ENCODE measurements at places on chromosomes 7 and 10.

DNA sequence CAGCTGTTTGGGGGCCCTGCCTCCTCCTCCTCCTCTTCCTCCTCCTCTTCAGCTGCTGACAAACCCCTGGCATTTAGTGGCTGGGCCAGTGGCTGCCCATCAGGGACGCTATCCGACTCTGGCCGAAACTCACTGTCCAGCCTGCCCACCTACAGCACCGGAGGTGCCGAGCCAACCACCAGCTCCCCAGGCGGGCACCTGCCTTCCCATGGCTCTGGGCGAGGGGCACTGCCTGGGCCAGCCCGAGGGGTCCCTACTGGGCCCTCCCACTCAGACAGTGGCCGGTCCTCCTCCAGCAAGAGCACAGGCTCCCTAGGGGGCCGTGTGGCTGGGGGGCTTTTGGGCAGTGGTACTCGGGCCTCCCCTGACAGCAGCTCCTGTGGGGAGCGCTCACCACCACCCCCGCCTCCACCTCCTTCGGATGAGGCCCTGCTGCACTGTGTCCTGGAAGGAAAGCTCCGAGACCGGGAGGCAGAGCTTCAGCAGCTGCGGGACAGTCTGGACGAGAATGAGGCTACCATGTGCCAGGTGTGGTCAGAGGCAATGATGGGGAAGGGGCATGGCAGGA is 4.1 kb downstream of the LZTS2 start:
- DNase-seq: no peak

DNA sequence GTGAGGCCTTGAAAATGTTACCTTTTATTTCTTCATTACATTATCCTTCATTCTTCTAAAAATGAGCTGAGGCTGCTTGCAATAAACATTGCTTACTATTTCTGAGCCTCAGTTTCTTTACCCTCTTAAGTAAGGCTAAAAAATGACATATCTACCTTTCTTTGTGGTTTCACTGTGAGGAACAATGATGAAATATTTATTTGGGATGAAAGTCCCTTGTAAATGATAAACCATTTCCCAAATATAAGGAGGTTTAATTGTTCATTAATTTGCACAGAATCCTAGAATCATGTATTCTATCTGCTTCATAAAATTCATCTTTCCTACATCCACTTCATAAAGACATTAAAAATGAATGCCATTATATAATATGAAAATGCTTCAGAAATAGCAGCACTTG is 27.9 kb downstream of the ZC3HAV1 start:
- no peak for DNase-seq

GRCh38 chr10:58824396-58824795 is 311.7 kb downstream of the BICC1 start:
- DNase-seq: no peak

GRCh38 chr10:76459016-76459730 is 1027.7 kb downstream of the LRMDA start:
- DNase-seq: no peak

GRCh38 chr10:60518745-60519144 is 129.1 kb upstream of the ANK3 start:
- DNase-seq: no peak

GRCh38 chr7:114766041-114766356 is 155.9 kb upstream of the MDFIC start:
- DNase-seq: no peak

DNA sequence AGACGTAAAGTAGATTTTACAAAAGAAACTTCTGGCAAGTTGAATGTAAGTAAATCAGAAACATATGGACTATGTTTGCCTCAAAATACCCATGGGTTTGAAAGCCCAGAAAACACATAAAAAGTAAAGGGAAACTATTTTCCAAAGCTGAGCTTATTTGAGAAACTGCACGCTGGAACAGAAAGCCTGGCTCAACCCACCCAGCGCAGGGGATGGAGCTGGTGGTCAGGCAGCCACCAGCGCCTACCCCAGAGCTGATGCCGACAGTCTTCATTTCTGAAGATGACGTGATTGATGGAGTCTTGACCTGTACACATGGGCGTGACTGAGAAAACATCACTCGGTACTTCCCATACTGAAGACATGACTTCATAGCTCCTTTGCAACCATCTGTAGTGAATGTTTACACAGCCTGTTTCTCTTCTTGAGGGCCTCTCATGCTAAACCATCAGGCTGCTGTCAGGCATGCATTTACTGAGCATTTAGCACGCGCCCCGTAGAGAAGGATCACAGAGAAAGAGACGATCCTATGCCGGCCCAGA is 232.6 kb upstream of the AUTS2 start:
- no peak for DNase-seq

- DNase-seq: no peak
Observed at GRCh38 chr10:99285881-99286280, 43.3 kb upstream of the CNNM1 start.

DNA sequence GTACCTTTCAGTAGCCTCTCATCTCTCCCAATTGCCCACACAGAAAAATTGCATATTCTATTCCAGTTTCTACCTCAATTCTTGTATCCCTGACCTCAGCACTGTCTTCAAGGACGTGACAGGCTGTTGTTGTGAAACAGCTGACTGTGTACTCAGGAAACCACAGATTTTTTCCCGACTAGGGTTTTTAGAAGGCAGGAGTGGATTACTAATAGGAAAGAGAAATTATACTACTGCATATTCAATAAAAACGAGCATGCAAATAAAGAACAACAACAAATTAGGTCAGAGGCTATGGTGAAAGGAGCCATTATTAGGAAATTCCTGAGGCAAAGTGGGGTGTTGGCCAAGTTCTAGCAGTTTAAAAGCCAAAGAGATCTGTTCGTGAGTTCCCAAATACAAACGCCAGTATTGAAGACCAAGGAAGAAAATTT is 93.4 kb downstream of the DOCK4 start:
- DNase-seq: no peak

DNA sequence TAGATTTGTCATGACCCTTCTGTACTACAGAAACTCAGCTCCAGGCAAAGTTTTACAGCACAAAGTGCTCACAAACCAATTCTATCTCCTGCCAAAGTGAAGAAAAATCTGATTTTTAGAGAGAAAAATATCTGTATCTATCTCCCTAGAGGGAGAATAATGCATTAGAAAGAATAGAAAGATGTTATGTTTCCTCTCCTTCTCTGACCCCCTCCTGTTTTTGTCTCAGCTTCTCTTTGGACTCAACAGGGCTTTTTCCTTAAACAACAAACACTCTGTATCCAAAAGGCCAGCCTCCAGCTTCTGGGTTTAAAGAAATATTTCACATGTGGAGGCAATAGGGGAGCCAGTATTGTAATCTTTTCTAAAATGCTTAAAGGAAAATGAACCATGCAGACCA is 627.4 kb downstream of the REEP3 start:
- DNase-seq: no peak

GRCh38 chr7:28433699-28434219 is 21.4 kb downstream of the CREB5 start:
- DNase-seq: no peak

GRCh38 chr10:106317554-106317953 is 847.0 kb downstream of the SORCS1 start:
- DNase-seq: no peak

DNA sequence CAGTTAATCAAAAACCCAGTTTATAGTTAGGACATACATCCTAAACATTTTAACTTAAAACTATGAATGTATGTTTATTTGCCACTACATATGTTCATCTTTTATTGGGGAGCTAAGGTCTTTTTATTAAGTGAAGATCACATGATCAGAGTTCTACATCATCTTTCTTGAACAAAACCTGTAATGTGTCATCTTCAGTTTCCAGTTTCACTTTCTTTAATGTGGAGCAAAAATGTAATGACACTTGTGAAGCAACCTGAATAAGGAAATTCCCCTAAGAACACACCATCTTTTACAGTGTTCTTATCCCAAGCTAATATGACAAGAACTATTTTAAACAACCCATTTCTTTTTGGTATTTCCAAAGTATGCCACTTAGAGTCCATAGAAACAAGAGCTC is 166.7 kb upstream of the BET1 start:
- no peak for DNase-seq

- DNase-seq: no peak
Observed at GRCh38 chr7:81330108-81330507, 411.3 kb upstream of the SEMA3C start.

DNA sequence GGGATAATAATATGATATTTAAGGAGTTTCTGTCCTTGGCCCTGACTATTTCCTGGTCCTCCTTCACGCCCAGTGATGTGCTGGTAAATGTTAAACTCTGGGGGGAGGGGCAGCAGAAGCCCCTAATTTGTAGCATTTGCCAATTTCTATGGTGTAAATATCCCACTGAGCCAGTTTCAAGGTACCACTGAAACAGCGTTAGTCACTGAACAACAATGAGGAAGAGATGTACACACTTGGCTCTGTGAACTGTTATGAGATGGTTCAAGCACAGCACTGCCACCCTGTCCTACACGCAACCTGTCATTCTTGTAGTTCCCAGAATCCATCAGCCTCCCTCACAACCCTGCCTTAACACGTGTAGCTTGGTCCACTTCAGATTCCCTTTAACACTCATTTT is 39.8 kb downstream of the MET start:
- DNase-seq: no peak

GRCh38 chr7:1691096-1691495 is 21.0 kb downstream of the ELFN1 start:
- DNase-seq: no peak

DNA sequence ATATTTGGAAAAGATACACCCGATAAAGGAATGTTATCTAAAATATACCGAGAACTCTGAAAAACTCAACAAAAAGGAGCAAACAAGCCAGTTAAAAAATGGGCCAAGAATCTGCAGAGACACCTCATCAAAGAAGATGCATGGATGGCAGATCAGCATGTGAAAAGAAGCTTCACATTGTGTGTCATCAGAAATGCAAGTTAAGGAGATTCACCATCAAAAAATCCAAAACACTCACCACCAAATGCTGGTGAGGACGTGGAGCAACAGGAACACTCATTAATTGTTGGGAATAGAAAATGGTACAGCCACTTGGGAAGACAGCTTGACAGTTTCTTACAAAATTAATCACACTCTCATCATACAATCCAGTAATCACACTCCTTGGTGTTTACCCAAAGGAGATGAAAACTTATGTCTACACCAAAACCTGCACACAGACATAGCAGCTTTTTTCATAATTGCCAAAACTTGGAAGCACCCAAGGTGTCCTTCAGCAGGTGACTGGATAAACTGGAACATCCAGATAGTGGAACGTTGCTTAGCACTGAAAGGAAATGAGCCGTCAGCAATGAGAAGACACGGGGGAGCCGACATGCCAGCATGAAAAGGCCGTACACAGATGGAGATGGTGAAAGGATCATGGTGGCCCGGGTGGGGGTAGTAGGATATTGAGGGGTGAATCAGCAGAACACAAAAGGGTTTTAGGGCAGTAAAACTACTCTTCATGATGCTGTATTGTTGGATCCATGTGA is 27.9 kb upstream of the PWWP2B start:
- no peak for DNase-seq

- peak; percentile 58 for DNase-seq
Observed at GRCh38 chr10:84352251-84352842, 24.0 kb downstream of the CCSER2 start.

GRCh38 chr10:50937230-50937907 is 51.9 kb upstream of the A1CF start:
- no peak for DNase-seq

DNA sequence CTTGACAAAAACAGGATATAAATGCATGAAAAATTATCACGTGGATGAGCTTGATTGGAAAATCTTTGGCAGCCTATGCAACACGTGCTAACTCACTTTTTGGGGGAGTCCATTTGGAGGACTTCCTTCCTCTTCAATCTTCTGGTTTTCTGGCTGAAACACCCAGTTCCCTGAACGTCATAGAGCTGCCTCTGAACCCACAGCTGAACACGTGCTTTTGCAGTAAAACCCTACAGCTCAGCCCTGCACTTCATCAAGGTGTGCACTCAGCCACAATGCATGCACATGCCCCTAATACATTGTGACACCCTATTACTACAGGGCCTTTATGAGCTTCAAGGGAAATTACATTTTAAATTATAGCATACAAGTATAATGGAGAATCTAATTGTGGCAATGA is 808.7 kb upstream of the AUTS2 start:
- no peak for DNase-seq

GRCh38 chr7:103446049-103446520 is at the start of gene SLC26A5:
Gene SLC26A5, minus strand, starts transcription at chr7:103446207. Its CDS starts 24,693 bp downstream, at chr7:103421514.
- peak; percentile 59 for DNase-seq

- DNase-seq: no peak
Observed at GRCh38 chr10:3902809-3903410, 117.9 kb upstream of the KLF6 start.

GRCh38 chr10:19764111-19764510 is 52.1 kb upstream of the PLXDC2 start:
- DNase-seq: no peak
